Large intestine (tissue), 12 donors: ENCODE measurements at places on chromosomes 12 and 14. TPM values are rescaled to one million over a fixed set of nuclear protein-coding genes. Genes with fewer than 3 reads are reported as not detected.
A peak's percentile ranks its signal among the peaks of the same experiment; 100 is the strongest.

DNA sequence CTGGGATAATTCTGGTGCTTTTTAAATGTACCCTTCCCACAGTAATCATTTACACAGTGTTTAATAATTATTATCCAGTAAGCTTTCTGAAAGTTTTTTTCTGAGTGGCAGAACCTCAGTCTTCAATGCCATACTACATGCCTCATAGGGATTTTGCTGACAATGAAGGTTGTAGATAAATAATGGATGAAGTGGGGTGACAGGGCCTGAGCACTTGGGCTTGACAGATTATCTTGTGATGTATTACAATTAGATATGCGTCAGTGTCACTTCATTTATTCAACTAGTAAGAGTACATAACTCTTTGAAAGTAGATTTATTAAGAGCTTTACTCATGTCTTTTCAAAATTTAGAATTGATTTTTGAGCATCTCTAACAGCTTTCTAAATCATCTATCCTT lies 176.1 kb downstream of the PDZRN4 start:
- DNase-seq = no peak
- no peaks in the 10 kb centered on the region for H3K4me1 ChIP-seq
- H3K4me3 ChIP-seq = no peak overlapping the region
- no peak overlapping the region for H3K27ac ChIP-seq
- no peaks in the 10 kb centered on the region for H3K27me3 ChIP-seq

- H3K36me3 ChIP-seq = no peaks in the 10 kb centered on the region
- DNase-seq = peak; percentile 9
- H3K27ac ChIP-seq = no peak overlapping the region
- no peak overlapping the region for H3K4me3 ChIP-seq
Observed at GRCh38 chr12:30286345-30286926, 409.2 kb downstream of the IPO8 start.

DNA sequence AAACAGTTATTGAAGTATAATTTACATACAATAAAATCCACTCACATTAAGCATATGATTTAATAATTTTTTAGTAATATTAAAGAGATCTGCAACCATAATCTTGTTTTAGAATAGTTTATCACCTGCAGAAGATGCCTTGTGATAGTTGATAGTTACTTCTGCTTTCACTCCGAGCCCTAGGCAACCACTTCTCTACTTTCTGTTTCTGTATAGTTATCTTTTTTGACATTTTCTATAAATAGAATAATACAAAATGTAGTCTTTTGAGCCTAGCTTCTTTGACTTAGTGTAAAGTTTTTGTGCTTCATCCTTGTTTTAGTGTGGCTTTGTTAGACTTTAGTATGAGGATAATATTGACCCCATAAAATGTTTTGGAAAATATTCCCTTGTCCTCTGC lies 111.0 kb downstream of the MNAT1 start:
- no peaks in the 10 kb centered on the region for H3K4me1 ChIP-seq
- no peaks in the 10 kb centered on the region for H3K36me3 ChIP-seq
- no peak for DNase-seq
- H3K4me3 ChIP-seq = no peak overlapping the region
- no peaks in the 10 kb centered on the region for H3K27me3 ChIP-seq
- no peak overlapping the region for H3K27ac ChIP-seq

DNA sequence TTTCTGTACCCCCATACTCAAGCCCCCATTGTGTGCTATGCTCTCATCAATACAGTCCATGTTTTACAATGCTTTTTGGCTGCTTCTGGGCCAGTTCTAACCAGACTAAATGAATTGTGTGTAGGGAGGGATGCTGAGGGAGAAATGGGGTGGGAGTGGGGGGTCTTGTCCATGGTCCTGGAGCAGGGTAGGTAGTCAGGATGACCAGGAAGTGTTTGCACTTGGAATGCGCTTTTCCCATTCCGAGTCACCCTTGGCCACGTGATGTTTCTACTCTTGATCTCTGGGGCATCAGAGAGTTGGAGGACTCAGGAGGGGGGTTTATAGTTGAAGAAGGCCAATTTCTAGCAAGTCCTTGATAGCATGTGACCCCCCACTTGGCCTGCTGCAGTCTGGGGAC lies 1.2 kb upstream of the SMIM41 start:
- no peak overlapping the region for H3K27ac ChIP-seq
- no peak overlapping the region for H3K4me3 ChIP-seq
- DNase-seq = no peak
- peaks cover 57% of the 10 kb centered on the region for H3K36me3 ChIP-seq
- no peaks in the 10 kb centered on the region for H3K27me3 ChIP-seq
- peaks cover 15% of the 10 kb centered on the region for H3K4me1 ChIP-seq

GRCh38 chr12:64098709-64099354 lies 123.3 kb downstream of the KICS2 start:
- peaks cover 9% of the 10 kb centered on the region for H3K36me3 ChIP-seq
- DNase-seq = no peak
- no peaks in the 10 kb centered on the region for H3K27me3 ChIP-seq
- no peaks in the 10 kb centered on the region for H3K4me1 ChIP-seq

DNA sequence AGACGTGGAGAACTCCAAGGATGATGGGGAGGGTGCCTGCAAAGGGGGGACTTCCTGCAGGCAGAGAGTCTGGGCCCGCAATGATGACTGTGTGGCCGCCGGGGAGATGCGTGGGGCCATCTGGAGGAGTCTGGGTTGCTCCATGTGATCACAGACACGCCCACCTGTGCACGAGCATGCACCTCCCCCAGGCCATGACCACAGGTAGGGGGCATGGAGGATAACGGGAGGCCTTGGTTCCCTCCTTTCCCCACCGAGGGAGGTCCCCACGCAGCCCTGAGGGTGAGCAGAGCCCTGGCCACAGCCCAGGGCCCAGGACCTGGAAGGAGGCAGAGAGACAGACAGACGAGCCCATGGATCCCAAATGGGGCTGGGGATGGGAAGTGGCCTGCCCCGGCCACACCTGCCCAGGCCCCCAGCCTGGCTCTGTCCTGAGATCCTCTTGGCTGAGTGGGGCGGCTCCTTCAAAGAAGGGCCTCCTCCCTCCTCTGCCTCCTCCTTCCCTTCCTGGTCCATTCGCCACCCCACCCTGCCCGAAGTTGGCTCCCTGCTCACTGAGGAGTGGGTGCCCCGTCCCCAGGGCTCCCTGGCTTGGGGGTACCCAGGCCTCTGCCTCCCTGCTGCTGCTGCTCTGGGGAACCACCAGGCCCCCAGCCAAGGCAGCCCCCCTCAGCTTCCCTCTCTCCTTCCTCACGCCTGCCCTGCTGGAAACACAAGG lies 138.2 kb downstream of the CALM1 start:
- H3K36me3 ChIP-seq = no peaks in the 10 kb centered on the region
- H3K27me3 ChIP-seq = no peaks in the 10 kb centered on the region
- no peak overlapping the region for H3K4me3 ChIP-seq

DNA sequence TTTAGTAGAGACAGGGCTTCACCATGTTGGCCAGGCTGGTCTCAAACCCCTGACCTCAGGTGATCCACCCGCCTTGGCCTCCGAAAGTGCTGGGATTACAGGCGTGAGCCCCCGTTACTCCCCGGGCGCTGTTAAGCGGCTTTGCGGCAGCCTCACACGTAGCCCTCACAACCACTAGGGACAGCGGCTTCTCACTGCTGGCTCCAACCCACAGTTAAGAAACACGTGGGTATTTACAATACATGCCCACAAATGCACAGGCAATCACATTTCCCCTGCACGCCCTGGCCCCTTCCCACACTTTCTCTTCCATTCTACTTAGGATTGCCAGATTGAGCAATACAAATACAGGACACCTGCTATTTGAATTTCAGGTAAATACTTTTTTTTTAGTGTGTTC lies 37.0 kb upstream of the EIF5 start:
- H3K27ac ChIP-seq = no peak overlapping the region
- no peaks in the 10 kb centered on the region for H3K4me1 ChIP-seq
- DNase-seq = no peak
- H3K27me3 ChIP-seq = peaks cover 10% of the 10 kb centered on the region
- H3K4me3 ChIP-seq = no peak overlapping the region
- no peaks in the 10 kb centered on the region for H3K36me3 ChIP-seq

- peaks cover 30% of the 10 kb centered on the region for H3K4me1 ChIP-seq
- H3K36me3 ChIP-seq = no peaks in the 10 kb centered on the region
- DNase-seq = no peak
- H3K27ac ChIP-seq = no peak overlapping the region
- peak overlapping the region; percentile 53 for H3K4me3 ChIP-seq
- H3K27me3 ChIP-seq = peaks cover 66% of the 10 kb centered on the region
Observed at GRCh38 chr14:85532374-85533022, 2.6 kb downstream of the FLRT2 start.

- H3K27me3 ChIP-seq = no peaks in the 10 kb centered on the region
- H3K4me3 ChIP-seq = no peak overlapping the region
- DNase-seq = no peak
Observed at GRCh38 chr12:42859612-42860011, 270.1 kb upstream of the PRICKLE1 start.

GRCh38 chr12:29545102-29545467 lies 47.6 kb upstream of the OVCH1 start:
- H3K27me3 ChIP-seq = no peaks in the 10 kb centered on the region
- no peaks in the 10 kb centered on the region for H3K4me1 ChIP-seq
- no peaks in the 10 kb centered on the region for H3K36me3 ChIP-seq
- H3K4me3 ChIP-seq = no peak overlapping the region
- H3K27ac ChIP-seq = no peak overlapping the region

- no peaks in the 10 kb centered on the region for H3K36me3 ChIP-seq
- no peak overlapping the region for H3K4me3 ChIP-seq
- no peak overlapping the region for H3K27ac ChIP-seq
- DNase-seq = no peak
- H3K4me1 ChIP-seq = no peaks in the 10 kb centered on the region
- H3K27me3 ChIP-seq = no peaks in the 10 kb centered on the region
Observed at GRCh38 chr14:83828406-83828805, 1701.5 kb upstream of the FLRT2 start.

DNA sequence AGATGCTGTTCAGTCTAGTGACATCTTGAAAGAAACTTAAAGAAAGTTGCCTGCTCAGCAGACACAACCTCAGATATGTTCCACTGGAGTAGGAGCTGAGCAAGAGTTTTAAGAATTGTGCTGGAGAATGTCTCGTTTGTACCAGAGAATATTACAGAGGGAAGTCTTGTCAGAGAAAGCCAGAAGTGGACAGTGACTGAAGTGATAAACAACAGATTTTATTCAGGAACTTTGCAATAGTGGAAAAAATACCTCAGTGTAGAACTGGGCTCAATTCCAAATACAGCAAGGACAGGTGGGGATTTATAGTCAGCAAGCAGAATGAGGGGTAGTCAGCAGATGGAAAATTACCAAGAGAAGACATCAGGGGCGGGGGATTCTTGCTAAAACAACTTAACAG lies 18.6 kb downstream of the ZDHHC17 start:
- no peak overlapping the region for H3K27ac ChIP-seq
- no peak for DNase-seq
- no peaks in the 10 kb centered on the region for H3K27me3 ChIP-seq
- H3K36me3 ChIP-seq = no peaks in the 10 kb centered on the region
- H3K4me1 ChIP-seq = no peaks in the 10 kb centered on the region

DNA sequence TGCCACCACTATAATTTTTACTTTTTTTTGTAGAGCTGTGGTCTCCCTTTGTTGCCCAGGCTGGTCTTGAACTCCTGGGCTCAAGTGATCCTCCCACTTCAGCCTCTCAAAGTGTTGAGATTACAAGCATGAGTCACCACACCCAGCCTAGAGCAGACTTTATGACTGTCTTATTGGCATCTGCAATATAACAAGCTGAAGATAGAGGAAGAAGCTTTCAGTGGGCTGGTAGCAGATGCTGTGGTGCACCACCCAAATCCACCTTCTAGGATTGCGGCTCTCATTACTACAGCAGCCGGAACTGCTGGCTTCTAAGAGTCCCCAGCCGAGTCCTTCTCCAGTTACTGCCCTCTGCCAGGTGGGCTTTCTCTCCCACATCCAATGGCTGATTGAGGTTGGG lies 7.6 kb upstream of the STK38L start:
- H3K36me3 ChIP-seq = no peaks in the 10 kb centered on the region
- H3K27me3 ChIP-seq = no peaks in the 10 kb centered on the region
- H3K4me3 ChIP-seq = no peak overlapping the region
- H3K4me1 ChIP-seq = no peaks in the 10 kb centered on the region

DNA sequence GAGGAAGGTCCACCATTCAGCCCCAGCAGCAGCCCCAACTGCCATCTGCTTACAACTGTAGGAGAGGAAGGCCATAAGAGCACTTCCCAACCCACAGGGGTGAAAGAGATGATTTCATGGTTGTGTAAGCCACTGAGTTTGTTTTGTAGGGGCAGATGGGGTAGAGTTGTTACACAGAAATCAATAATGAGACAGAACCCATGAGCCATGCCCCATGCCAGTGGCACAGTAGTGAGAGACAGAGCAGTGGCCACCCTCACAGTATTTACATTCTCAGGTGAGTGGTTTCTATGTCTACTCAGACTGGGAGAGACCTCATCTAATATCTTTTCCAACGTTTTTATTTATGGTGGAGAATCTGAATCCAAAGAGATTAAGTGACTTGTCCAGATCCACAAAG lies 68.6 kb downstream of the NUAK1 start:
- H3K27me3 ChIP-seq = no peaks in the 10 kb centered on the region
- H3K27ac ChIP-seq = no peak overlapping the region
- peaks cover 5% of the 10 kb centered on the region for H3K36me3 ChIP-seq

DNA sequence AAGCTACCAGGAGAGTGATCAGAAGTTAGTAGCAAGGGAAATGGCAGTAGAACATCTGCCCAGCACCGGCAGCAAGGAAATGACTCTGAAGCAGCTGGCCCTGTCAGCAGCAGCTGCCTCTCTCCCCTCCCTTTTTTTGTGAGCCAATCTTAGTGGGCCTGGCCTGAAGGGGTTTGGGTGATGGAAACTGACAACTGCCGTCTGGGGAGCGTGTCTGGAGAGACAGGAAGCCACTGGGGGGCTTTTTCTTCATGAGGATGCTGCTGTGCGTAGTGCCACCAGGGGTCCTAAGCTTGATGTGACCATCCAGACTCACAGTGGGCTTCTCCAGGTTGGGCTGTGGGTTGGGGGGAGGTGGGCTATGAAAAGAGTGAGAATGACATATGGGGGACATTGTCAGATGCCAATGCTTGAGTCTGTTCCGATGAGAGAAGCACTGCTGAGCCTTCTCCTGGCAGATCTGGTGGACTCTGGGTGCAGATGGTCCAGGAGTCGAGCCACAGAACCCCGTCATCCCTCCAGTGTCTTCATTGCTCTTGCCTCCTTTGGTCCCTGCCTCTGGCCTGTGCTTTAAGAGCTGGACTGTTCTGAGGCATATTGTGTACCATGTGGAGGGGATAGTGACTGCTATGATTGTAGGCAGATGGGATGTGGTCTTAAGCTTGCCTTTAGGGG lies 87.6 kb upstream of the HIF1A start:
- no peaks in the 10 kb centered on the region for H3K27me3 ChIP-seq
- no peak for DNase-seq
- no peak overlapping the region for H3K4me3 ChIP-seq

- no peaks in the 10 kb centered on the region for H3K27me3 ChIP-seq
- H3K27ac ChIP-seq = no peak overlapping the region
- H3K36me3 ChIP-seq = no peaks in the 10 kb centered on the region
- H3K4me3 ChIP-seq = no peak overlapping the region
Observed at GRCh38 chr14:45868863-45869262, 615.9 kb upstream of the MIS18BP1 start.

The PLBD1 gene
- 37.9 TPM for polyA plus RNA-seq

The ANO4 gene
- 3.4 TPM for polyA plus RNA-seq

The JAG2 gene
- 11.0 TPM for polyA plus RNA-seq

The KRT83 gene
- 0.03 TPM for polyA plus RNA-seq

The DCAF11 gene
- 98.9 TPM for polyA plus RNA-seq

The FOXG1 gene
- not detected for polyA plus RNA-seq

The OR6C2 gene
- polyA plus RNA-seq = not detected

The FOXA1 gene
- polyA plus RNA-seq = 36.0 TPM

The SSPN gene
- 11.5 TPM for polyA plus RNA-seq

The MUCL1 gene
- polyA plus RNA-seq = not detected

The PXMP2 gene
- polyA plus RNA-seq = 45.5 TPM

The PAPLN gene
- 69.1 TPM for polyA plus RNA-seq
